ENCODE measurements at places on chromosomes 11 and 22.

DNA sequence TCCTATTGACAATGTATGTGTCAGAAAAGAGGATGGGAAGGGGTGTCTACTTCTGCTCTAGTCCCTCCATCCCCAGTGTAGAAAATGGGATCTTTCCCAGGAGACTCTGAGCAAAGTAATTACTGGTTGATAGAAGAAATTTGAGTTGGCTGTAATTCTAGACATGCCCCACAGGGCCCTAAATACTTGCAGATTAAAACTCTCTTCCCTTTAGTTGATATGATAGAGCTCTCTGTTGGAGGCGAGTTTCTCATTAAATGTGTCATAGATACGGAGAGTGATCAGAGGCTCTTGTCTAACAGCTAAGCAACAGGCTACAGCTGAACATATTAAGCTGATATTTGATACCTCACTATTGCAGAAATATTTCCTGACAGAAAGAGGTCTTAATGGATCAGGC, 32.9 kb downstream of the OR52E1 start:
- DNase-seq: no peak

DNA sequence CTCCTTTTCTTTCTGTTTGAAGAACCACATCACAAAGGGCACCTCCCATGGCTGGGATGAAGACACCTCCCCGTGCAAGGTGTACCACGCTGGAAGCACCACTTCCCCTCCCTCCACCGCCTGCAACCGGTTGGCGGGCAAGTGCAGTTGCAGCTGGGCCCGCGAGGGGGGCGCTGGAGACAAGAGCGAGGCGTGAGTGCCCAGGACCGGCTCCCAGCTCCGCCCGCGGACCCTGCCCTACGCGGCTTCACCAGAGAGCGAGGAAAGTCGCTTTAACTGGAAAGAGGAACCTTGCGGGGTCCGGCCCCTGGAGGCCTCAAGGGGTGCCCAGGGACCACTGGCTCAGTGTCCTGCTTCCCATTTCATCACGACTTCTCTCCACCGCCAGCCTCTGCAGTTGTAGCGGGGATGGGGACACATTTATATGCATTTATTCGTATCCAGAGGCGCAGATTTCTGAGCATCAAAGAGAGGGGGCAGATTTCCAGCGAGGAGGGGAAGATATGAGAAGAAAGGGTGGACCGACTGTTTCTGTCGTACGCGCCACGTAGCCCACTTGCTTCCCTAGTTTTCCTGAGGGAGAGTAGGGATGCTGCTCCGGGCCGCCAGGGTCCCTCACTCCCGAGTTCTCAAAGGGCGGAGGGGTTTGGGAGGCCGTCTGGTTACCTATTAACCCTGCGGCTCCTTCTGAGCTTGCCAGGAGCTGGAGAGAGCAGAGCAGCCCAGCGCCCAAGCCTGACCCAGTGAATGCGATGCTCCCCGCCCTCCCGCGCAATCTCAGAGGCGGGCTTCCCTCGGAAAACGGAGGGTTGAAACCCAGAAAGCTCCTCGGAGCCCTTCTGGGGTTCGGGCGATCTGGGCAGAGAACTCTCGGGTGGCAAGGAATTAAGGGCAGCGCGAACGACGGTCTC, 3.5 kb downstream of the ESAM start:
- DNase-seq: peak; percentile 55

GRCh38 chr22:32313532-32313931, 44.1 kb upstream of the RFPL3 start:
- DNase-seq: no peak

DNA sequence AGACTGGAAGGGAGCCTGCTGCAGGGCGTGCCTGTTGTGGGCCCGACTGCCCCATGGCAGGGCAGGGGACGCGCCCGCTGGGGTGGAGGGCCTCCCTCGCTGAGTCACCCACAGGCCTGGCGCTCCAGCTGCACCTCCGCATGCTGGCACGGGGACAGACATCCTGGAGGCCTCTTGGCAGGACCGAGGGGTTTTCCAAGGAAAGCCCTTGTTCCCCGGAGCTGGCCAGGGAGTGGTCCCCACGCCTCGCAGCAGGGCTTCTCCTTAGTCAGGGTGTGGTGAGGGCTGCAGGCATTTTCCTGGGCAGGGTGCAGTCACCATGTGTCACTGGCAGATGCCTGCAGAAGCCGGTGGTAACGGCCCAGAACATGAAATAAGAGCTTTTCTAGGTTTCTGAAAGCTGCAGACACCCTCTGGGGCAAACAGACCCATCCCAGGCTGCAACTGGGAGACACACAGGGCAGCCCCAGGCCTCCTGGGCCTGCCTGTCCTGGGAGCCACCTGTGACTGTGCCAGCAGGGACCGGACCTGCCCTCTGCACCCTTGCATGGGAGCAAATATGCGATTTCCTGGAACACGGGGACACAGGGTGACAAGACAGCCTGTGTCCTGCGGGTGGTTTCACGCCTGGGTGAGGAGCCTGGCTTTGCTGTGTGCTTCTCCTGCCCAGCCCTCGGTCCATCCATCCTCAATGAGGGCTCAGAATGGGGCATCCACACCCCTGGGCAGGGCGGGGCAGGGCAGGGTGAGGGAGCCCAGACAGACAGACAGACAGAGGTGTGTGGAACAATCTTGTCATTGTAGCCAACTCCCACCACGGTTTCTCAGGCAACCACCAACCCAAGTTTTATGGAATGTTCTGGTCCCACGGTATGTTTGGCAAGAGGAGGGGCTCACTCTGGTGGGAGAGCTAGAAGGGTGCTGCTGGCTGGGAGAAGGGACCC, 43.2 kb upstream of the FADD start:
- DNase-seq: no peak

DNA sequence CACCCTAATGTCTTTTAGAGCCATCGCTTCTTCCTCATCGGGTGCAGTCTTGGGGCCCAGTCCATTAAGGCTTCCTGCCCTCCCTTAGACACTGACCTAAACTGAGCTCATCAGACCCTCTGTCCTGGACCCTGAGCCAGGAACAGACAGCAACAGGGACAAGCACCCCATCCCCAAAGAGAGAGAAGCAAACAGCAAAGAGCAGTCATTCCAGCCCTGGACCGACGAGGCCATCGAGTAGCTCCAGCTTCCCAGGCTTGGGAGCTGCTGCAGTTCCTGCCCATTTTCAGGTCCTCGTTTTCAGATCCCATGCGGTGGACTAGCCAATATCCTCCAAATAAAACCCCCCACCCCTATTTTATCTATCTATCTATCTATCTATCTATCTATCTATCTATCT, 25.8 kb upstream of the CACNG2 start:
- DNase-seq: no peak

GRCh38 chr11:96188243-96189006, 154.6 kb downstream of the MAML2 start:
- no peak for DNase-seq

GRCh38 chr11:128694618-128695481, 978 bp downstream of the FLI1 start:
- no peak for DNase-seq

DNA sequence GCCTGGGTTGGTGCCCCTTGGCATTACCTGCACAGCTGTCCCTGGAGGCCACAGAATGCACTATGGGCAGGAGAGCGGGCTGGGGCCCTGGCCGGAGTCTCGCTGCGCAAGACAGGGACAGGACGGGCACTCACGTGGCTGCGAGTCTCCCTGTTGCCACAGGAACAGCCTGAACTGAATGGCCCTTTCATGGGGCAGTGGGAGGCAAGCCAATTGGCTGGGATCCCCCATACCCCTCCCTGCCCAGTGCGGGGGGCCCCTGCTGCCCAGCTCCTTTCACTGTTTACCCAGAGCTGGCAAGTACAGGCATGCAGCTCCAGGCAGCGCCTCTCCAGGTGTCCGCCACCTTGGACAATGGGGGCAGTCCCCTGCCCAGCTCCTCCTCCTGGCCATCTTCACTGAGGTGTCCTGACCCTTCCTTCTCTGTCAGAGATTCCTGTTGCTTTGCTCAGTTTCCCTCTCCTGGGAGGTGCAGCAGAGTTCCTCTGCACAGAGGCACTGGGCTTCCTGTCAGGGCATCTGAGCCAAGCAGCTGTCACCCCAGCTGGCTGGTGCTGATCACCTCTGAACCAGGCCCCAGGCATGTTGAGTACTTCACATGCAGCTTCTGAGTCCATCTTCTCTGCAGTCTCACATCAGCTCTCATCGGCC, 5.2 kb downstream of the USP2 start:
- DNase-seq: no peak

DNA sequence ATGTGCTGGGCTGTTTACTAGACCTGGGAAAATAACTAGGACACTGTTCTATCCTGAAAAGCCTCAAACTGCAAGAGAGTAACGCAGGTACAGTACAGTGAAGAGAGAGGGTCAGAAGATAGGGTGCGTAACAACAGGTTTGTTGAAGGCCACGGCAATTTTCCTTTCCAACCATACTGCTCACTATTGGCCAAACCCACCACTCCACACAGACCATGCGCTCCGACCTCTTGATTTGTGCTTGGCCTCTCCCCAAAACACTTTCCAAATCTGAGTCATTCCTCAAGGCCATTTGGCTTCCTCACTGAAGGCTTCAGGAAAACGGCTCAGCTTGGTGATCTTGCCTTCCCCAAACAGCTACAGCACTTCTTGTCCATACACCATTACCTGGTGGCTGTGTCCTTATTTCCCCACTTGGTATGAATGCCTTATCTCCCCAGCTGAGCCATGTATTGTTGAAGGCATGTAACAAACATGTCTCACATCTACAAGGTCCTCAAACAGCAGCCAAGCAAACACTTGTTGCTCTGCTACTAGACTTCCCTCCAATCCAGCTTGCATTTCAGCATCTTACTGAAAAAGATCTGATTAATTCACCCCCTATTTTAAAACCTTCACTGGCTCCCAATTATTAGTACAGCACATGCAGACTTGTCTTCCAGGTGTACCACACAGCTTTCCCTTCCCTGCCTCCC, 40.9 kb downstream of the TCF20 start:
- DNase-seq: no peak

- DNase-seq: no peak
These were observed 23.9 kb downstream of the GNAZ start for GRCh38 chr22:23094260-23094659.

DNA sequence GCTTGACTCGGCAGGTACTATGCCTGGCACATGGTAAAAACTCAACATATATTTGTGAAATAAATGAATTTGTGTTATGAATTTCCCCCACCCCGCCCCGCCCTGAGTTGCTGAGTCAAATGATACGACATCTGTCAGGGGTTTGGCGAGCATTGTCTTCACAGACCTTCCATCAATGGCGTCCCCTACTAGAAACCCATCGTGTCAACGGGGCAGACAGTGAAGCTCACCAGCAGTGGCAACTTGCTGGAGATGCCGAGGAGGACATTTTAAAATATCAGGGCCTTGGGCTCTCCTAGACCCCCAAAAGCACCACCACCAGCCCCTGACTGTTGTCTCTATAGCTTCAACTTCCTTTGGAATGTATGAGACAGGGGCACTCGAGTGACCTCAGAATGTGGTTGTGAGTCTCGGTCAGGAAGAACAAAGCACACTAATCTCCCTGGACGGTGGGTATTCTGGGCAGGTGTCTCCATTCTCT, 761 bp upstream of the NXF1 start:
- DNase-seq: no peak

DNA sequence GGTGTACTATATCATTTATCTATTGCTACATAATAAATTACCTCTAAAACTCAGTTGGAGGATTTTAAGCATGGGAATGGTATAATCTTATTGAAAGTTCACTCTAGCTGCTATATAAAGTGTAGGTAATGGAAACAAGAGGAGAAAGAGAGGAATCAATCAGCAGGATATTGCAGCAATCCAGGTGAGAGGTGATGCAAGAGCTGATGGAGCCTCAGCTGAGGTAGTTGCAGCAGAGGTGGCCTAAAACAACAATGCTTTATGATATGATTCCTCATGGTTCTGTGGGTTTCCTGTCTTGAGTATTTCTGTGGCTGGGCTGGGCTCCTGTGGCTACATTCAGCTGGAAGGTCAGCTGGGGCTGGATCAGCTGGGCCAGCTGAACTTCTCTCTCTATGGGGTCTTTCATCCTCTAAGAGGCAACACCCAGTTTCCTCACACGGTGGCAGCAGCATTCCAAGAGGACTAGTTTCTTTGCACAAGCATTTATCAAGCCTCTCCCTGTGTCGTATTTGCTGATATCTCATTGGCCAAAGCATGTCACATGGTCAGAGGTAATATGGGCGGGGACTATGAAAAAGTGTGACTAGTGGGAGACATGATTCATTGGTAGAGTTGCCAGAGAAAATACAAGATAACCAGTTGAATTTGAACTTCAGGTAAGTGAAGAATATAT, 135.4 kb upstream of the LARGE1 start:
- DNase-seq: no peak

- DNase-seq: no peak
These were observed 72.1 kb upstream of the ARFGAP3 start for GRCh38 chr22:42928969-42929837.

DNA sequence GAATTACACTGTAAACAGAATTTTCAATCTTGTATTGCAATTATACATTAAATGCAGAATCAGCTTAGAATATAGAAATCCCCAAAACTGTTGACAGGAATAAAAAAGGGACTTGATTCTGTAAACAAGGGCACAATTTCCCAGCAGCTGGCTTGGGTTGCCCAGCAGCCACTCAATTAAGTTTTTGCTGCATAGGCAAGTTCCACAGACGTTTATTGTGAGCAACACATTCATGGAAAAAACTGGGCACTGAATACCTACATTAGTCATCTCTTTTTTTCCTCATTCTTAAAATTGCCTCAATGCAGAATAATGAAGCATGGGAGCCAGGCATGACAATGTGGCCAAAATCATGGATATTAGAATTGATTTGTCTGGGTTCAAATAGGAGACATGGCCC, 421.8 kb upstream of the ANO5 start:
- DNase-seq: no peak

- DNase-seq: no peak
These were observed 32.0 kb downstream of the CD82 start for GRCh38 chr11:44597358-44598012.

GRCh38 chr11:82356316-82356715, 377.3 kb downstream of the FAM181B start:
- DNase-seq: no peak

- DNase-seq: no peak
These were observed 269.4 kb downstream of the TMEM135 start for GRCh38 chr11:87307101-87307500.

DNA sequence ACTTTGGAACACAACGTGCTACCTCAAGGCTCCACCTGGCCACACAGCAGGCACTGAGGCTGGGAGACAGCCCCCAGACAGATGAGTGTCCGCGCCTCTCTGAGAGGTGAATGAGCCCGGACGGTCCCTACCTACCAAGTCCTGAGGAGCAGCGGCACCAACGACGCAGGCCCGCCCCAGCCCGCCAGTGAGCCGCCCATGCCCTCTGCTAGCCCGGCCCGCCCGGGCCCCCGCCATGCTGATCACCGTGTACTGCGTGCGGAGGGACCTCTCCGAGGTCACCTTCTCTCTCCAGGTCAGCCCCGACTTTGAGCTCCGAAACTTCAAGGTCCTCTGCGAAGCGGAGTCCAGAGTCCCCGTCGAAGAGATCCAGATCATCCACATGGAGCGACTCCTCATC, at the start of gene DDI1:
DDI1 (plus strand) TSS at position 53 of the 400 bp plus-strand sequence; CDS start at position 236, 183 bp downstream.
- DNase-seq: no peak

GRCh38 chr11:1055109-1055703, 18.7 kb upstream of the MUC6 start:
- DNase-seq: no peak

DNA sequence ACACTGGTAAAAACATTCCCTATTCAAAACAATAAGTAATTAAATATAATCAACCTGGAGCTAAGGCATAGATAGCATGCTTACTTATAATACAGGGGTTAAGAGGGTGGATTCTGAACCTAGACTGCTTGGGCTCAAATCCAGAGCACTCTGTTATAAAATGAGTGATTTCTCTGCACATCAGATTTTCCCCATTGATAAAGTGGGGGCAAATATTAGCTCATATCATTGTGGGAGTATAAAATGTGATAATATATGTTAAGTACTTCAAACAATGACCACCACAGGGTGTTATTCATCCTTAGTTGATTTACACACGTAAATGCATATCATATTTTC, 139.4 kb downstream of the LUZP2 start:
- DNase-seq: no peak
